ENCODE measurements at places on chromosomes 6 and 20. TPM values are rescaled to one million over a fixed set of nuclear protein-coding genes. Genes with fewer than 3 reads are reported as not detected.

Gene RTN4IP1
- total RNA-seq = 4.7 TPM

Gene VARS2
- 26.7 TPM for total RNA-seq

Gene SNRNP48
- total RNA-seq = 15.4 TPM

Gene KIFC1
- 17.9 TPM for total RNA-seq

Gene SMLR1
- 0.29 TPM for total RNA-seq

Gene CDC40
- 18.9 TPM for total RNA-seq

Gene TUBB2B
- 126 TPM for total RNA-seq

Gene EFCAB8
- not detected for total RNA-seq

All from metanephros (tissue), 2 donors.